ENCODE measurements at places on chromosomes 3 and 15.

DNA sequence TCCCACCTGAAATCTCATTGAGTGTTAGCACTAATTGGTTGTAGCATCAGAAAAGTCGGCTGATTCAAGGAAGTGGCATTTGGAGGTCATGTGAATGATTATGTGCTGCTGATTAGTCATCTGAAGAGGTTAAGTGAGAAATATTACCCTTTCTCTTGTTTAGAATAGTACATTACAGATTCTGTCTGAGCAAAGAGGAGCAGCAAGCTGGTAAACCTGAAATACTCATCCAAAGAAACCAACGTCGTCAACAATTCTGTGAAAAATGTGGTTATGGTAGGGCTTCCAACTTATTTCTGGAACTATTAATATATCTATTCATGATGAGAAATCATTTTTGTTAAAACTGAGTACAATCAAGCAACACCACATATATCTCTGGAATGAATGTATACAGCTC lies 1024.9 kb downstream of the TUSC7 start:
- DNase-seq, result no peak

- DNase-seq, result no peak
Observed at GRCh38 chr3:198027799-198028390, 67.9 kb downstream of the LMLN start.

DNA sequence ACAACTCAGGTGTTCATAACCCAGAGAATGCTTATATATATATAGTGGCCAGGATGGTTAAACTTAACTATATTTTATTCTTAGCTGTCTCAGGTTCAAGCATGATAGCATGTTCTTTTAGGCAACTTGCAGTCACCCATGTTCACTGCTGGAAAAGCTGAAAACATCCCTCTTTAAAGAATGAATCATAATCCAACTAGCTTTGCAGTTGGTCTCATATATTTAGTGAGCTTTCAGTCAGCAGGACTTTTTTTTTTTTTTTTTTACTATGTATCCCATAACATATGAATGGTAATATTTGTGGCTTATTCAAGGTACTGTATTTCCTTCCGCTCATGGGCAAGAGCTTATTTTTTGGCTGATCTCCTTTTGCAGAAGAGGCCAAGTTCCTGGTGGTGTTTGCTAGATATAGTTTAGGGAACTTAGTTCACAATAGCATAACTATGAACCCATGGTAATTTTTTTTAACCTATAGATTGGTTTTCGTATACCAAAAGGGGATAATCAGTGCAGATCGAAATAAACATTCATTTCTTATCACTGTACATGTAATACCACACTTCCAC lies 77.6 kb downstream of the CMSS1 start:
- no peak for DNase-seq

- DNase-seq, result no peak
Observed at GRCh38 chr15:44308889-44309288, 20.4 kb downstream of the GOLM2 start.

DNA sequence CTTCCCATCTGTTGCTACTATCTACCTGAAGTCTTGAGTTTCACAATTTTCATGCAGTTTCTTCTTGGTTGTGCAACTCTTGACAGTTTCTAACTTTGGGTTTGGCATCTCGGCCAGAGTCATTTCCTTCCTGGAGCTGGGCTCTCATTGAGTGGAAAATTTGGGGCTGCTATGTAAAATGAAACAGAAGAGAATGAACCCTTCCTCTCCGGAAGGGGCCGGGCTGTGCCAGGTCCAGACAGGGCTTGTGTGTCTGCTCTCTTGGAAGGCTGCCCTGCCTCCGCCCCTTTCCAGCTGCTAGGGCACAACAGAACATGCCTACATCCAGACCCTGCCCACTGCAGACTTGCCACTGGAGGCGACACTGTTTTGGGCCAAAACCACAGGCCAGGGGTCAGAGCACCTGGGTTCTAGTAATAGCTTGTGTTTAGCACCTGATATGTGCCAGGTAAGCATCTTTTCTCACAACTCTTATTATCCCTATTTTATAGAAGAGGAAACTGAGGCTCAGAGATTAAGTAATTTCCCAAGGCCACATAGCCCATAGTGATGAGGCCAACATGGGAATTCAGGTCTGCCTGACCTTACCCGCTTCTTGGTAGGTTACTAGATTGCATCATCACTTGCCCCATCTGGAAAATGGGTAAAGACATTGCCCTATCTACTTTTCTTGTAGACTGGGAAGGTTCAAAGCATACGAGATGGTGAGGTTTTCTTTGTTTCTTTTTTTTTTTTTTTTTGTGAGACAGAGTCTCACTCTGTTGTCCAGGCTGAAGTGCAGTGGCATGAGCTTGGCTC lies 25.0 kb downstream of the IRAK2 start:
- no peak for DNase-seq

GRCh38 chr3:198030125-198030524 lies 70.1 kb downstream of the LMLN start:
- DNase-seq, result no peak

DNA sequence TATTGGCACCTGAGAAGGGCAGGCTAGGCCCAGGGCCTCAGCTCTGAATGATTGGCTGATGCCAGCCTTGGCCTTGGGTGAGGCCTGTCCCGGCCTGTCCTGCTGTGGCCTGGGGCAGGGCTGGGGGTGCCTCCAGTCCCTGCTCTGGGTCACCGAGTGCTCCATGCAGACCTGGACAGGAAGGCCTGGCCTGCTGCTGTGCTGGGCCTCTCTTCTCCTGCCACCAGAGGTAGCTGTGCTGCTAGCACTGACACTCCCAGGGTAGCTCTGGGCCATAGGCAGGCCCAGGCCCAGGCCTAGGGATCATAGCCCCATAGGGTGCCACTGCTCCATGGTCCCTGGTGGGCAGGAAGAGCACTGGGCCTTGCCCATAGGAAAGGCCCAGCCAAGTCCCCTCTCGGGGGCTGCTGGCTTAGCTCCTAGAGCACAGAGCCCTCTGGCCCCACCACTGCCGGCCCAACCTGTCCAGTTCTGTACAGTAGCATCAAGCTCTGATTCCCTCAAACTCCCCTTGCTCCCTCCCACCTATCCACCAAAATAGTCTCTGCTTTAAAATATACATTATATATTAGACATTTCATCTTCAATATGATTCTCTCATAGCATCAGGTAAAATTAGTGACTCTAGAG lies 18.2 kb downstream of the ABTB1 start:
- DNase-seq, result peak; percentile 35

DNA sequence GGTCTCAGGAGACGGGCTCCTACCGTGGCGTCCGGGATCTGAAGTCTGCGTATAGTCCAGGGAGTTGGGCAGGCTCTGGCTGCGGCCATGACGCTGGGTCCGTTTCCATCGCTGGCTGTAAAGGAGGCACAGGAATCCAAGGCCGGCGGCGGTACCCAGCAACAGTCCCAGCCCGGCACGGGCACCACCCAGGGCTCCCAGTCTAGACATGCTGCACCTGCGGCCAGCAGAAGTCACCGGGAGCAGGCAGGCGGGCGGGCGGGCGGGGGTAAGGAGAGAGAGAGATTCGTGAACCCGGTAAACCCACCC lies 526 bp downstream of the RMDN3 start:
- no peak for DNase-seq

GRCh38 chr15:36429707-36430106 lies 149.7 kb upstream of the CDIN1 start:
- no peak for DNase-seq
